HuH-7.5 (cell line): ENCODE measurements at places on chromosomes 6 and 20.

DNA sequence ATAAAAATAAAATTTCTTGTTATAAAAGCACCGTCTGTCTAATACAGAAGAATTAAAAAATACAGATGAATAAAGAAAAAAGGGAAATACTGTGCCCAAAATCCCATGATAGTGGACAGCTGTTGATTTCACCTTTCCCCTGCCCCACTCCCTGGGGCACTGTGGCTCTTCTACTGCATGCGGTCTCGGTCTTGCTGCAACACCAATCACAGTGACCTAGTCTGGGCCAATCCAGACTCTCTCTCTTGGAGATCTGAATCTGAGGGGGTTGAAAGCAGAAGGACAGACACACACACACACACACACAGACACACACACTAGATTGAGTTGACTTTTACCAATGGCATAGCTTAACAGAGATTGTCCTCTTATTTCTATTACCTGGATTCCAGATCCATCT is 70.5 kb upstream of the FYN start:
- no peak for DNase-seq

GRCh38 chr6:34425498-34426410 is at the start of gene RPS10:
Gene RPS10, minus strand, starts transcription at chr6:34426069. Its CDS starts 848 bp downstream, at chr6:34425221.
- DNase-seq = peak; percentile 86

DNA sequence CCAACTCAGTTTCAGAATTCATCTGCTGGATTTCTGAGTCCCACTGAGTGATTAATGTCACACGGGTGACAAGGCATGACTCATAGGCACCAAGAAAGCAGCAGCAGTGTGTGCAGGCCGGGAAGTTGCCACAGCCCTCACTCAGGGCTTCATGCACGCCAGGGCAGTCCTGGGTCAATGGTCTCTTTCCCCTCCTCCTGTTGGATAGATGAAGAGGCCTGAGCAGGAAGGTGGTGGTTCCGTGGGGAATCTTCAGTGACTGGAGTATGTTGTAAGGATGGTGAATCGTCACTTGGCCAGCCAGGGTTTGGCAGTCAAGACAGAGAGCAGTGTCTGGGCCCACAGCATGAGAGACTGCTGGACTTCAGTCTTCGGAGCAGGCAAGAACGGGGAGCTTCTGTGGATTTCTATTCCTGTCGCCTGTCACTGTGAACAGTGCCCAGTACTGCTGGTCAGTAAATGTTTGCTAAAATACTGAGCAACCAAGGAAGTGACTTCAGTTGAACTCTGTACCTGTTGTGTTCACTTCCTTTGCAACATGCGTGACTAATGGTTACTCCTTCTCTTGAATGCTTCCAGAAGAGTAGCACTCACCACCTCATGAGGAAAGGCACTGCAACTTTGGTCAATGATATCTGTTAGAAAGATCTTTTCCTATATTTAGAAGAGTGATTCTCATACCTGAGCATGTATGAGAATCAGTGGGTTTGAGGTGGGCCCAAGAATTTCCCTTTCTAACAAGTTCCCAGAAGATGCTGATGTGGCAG is 62.0 kb upstream of the CD93 start:
- DNase-seq = no peak

DNA sequence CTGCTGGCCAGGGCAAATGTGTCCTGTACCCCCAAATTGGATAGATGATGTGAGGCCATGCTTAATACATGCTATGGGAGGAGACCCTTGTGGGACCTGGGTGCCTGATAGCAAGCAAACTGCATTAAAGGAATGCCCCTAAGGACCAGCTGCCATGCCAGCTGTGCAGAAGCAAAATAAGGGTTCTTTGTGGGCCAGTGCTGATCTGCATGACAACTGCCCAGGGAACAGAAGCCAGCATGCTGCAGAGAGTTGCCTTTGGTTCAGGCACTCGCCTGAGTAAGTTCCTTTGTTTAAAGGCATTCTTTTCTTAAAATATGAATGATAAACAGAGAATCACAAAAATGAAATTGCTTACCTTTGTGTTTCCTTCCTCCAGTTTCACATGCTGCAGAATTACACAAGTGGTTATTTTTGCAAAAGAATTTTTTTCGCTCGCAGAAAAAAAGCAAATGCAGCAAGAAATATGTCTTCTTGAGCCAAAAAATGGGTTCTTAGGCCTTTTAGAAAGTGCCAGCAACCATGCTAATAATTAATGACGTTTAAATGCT is 6.9 kb upstream of the SYNDIG1 start:
- DNase-seq = no peak

DNA sequence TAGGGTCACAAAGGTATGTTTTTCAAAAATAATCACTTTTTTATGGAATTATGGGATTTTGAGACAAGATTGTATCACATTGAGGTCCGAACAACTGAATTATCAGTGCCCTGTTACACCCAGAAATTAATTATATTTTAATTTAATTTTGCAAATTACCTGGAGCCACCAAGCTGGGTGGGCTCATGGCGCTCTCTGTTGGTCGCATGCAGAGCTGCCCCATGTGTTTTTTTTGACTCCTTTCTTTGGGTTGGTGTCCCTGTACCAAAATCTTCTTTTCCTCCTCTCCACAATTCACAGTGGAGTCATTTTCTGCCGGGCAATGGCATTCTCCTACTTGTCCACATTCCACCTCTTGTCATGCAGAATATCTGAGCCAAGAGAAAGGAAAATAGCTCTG is 38.9 kb upstream of the FRMD1 start:
- no peak for DNase-seq

DNA sequence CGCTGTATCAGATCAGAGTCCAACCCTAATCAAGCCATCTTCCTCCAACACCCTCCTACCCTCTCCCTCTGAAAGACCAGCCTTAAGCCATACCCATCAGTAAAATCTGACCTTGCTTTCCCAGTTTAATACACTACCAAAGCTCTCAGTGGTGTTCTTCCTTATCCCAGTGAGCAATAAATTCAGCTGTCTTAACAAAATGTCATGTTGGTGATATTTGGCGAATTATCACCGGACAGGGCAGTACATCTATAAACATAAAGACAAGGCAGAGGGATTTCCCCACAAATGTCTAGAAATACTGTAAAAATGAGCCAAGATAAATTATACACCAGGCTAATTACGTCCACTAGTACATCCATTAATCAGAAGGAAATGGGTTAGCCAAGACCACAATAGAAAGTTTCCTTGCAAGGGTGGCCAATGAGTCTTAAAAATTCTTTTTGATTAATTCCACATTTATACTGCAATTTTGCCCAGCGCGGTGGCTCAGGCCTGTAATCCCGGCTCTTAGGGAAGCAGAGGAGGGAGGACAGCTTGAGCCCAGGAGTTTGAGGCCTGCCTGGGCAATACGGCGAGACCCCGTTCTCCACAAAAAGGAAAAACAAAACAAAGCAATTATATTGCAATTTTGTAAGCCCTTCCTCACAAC is 905 bp downstream of the RARS2 start:
- DNase-seq = no peak

DNA sequence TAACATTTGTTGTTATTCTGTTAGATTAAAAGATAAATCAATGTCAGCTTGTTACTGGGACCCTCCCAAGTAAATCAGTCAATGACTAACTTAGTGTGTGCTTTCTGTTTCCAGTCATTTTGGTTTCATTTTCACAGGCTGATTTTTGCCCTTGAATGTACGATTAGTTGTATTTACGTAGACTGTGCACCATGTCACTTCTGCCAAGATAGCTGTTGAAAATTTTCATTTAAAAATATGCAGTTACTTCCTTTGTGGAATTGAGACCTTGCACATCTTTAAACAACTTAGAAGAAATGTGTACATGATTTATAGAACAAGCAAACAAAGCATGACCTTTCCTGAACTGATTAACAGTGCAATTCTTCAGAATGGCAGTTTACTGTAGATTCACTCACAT is 944.8 kb upstream of the CITED2 start:
- no peak for DNase-seq

- DNase-seq = no peak
Observed at GRCh38 chr20:47362361-47363219, 6.1 kb upstream of the ZMYND8 start.

DNA sequence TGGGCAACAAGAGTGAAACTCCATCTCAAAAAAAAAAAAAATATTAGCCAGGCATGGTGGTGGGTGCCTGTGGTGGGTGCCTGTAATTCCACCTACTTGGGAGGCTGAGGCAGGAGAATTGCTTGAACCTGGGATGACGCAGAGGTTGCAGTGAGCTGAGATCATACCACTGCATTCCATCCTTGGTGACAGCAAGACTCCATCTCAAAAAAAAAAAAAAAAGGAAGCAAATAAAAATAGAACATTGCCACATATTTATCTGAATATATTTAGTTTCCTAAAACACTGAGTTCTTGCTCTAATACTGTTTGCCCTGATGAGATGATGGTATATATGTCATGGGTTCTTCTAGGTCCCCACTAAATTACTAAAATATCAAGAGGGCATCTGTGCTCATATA is 28.4 kb downstream of the CASP8AP2 start:
- no peak for DNase-seq

GRCh38 chr6:34961574-34961973 is 72.5 kb downstream of the ANKS1A start:
- no peak for DNase-seq

DNA sequence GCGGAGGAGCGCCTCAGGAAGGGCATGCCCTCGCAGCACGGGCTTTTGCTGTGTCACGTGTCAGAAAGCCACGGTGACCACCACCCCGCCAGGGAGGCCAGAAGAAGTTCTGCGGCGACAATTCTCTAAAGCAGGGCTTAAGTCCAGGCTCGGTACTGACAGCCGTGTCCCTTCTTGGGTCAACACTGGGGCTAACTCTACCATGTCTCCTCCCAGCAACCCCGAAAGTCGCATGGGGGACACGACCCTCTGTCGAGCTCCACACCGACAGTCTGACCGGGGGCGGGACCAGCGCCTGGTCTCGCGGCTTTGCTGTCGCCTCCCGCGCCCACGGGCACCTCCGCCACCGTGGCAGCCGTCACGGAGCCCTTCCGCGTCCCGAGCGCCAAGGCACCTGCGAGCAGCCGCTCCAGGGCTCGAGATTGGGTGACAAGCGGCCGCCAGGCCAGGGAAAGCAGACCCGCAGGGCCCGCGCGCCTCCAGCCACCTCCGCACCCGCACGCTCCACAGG is 534 bp downstream of the NANP start:
- peak; percentile 54 for DNase-seq

GRCh38 chr6:4801491-4802110 is 25.4 kb downstream of the CDYL start:
- no peak for DNase-seq

DNA sequence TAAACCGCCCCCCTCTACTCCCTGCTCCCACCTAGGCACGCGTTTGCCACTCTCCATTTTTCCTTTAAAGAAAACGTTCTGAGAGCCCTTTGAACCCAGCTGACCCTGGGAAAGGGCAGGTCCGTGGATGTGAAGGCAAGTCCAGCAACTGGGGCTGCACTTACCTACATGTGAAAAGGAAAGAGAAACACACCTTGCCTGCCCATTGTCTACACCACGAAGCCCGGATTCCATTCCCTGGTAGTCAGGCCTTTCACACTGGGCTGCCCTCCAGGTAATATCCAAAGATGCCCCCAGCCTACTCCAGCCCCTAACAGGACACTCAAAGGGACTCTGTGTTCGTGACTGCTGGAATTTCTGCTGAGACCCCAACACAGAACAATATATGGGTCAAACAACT is 94.4 kb downstream of the CD83 start:
- DNase-seq = no peak

DNA sequence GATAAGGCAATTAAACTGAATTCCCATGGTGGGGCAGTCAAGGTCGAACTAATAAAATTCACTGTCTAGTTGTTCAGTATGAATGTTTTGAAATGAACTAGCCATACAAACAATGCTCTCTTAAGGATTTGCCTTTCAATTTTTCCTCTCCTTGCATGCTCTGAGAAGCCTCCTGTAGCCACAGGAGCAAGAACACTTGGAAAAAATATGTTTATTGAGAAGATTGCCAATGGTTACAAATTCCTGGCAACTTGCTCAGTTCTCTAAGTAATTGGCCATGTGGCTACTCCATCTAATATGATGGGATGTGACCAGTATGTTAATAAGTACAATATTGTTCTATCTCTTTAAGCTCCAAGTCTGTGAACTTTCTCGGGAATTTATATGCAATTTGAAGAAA is 49.4 kb downstream of the FUT9 start:
- no peak for DNase-seq

DNA sequence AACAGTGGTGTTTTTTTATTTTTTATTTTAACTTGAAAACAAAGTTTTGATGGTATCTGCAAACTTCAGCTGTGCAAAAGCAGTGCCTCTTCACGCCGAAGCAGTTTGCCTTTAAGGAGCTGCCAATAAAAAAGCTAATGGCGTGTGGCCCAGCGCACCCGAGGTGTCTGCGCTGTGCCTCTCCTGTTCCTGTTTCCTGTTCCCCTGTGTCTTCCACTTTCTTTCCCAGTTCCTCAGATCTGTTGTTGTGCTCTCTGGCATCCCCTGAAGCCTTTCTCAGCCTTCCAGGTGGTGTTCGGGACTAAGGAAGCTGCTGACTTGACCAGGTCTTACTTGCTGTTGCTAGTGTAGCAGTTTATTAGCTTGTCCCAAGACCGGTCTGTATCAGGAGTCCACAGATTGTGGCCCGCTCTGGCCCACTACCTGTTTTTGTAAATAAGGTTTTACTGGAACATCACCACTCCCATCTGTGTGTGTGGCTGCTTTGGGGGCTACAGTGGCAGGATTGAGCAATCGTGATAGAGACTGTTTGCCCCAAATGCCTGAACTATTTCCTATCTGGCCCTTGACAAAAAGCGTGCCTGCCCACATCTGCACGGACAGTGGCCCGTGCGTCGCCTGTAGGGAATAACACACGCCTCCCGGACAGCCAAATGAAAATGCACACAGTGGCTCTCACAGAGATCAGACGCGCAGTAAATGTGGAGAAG is 178.3 kb downstream of the TMEM242 start:
- DNase-seq = no peak

DNA sequence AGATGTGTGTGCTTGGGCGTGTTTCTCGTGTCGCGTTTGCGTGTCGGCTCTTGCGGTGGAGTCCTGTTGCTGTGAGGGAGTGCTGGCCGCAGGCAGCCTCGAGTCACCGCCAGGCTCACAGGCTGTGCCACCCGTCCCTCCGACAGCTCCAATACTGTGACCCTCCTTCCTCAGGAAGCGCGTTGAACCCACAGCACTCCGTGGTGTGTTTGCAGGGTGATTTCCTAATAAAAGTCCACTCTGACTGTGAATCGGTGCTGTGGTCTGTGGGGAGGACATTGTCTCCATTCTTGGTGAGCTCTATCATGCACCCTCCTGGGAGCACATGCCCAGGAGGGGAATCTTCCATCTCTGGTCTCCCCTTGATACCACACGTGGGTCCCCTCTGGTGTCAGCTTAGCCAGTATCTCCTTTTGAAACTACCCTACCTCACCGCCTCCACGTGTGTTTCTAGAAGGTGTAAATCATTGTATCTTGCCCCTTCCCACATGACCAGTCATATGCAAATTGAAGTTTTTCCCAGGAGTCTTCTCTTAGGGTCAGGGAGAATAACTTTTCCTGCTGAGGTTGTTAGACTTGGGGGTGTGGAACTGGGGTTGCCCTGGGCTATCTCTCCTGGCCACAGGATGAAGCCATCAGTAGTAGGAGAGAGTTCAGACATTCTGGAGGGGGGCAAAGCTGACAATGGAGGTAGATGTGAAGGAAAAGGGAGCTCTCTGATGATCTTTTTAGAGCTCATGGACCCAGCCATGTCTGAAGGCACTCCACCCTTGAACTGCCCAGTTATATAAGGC is 13.3 kb upstream of the PCMTD2 start:
- no peak for DNase-seq
